Thymus (tissue), 14 donors: ENCODE measurements at places on chromosomes 2 and 18.

DNA sequence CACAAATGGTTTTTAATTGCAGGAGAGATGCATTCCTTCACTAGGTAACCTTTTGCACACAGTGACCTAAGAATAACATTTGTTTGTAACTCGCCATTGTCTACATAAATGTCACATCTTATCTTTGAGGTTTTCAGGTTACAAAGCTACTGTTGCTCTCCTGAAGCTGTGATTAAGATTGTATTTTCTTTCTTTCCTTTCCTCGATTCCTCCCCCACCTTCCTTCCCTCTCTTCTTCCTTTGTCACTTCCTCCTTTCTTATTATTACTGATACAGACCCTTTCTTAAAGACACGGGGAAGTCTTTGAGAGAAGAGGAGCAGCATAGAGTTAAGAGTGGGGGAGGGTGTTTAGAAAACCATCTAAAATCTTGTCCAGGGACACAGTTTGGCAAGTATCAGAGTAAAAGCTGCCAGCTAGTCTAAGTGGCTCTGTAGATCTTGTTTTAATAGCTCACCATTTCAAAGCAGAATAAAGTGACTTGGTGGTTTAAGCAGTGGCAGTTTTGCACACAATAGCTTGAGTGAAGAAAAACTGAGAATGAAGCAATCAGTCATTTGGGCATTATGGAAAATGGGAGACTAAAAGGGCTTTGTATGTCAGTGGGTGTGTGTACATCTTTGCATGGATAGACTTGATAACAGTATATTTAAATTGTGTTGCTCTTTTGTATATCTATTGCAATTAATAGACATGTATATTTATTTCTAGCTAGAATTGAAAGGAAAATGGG is 10.9 kb downstream of the CERS6 start:
- H3K27me3 ChIP-seq: no peaks in the 10 kb centered on the region
- H3K27ac ChIP-seq: no peak overlapping the region
- DNase-seq: no peak
- no peaks in the 10 kb centered on the region for H3K36me3 ChIP-seq

DNA sequence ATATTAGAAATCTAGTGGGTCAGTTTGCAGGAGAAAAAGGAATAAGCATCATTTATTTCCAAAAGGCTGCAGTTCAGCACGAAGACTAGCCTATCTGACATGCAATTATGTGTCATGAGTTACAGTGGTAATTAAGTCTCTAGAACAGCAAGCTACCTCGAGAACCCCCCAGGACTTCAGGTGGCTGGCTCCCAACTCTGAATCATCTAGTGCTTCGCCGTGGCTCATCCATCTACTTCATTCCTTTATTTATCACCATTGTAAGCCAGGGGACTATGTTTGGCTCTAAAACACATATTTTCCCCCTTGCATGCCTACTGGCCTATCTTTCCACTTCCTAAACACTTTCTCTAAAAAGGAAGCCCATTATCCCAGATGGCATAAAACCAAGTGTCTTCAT is 121.6 kb downstream of the TXNL1 start:
- H3K27ac ChIP-seq: no peak overlapping the region
- no peak overlapping the region for H3K4me3 ChIP-seq
- no peaks in the 10 kb centered on the region for H3K36me3 ChIP-seq
- no peaks in the 10 kb centered on the region for H3K27me3 ChIP-seq
- no peak for DNase-seq

DNA sequence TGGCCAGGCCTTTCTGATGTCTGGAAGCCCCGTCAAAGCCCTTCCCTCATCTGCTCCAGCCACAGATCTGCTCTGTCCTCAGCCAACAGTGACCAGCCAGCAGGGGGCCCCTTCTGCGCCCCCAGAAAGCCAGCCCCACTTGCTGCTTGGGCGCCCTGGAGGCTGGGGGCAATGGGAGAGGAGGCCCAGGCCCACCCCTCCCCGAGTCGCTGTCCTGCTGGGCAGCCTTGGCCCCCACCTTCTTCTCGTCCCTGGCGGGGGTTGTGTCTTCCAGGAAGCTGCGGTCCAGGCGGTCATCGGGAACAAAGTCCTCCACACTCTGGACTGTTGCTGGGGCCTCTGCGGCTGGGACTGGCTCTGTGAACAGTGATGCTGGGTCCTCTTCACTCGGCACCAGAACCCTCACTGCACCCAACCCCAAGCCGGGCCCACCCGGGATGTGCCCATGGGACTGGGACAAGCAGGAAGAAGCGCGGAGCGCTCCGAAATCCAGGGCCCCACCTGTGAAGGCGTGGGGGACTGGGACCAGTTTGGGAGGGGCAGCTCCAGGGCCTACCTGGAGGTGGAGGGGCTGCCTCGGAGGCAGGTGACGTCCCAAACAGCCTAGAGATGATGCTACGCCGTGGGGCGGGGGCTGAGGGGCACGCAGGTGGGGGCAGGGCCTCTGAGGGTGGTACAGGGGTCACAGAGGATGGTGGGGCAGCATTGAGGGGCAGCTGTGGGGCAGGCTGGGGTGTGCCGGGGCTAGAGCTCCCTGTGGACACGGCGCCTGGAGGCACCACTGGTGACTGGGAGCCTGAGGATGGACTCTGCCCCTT is 257.6 kb downstream of the ANKRD30B start:
- DNase-seq: no peak
- H3K27ac ChIP-seq: no peak overlapping the region
- no peaks in the 10 kb centered on the region for H3K27me3 ChIP-seq
- H3K4me3 ChIP-seq: no peak overlapping the region
- no peaks in the 10 kb centered on the region for H3K4me1 ChIP-seq

DNA sequence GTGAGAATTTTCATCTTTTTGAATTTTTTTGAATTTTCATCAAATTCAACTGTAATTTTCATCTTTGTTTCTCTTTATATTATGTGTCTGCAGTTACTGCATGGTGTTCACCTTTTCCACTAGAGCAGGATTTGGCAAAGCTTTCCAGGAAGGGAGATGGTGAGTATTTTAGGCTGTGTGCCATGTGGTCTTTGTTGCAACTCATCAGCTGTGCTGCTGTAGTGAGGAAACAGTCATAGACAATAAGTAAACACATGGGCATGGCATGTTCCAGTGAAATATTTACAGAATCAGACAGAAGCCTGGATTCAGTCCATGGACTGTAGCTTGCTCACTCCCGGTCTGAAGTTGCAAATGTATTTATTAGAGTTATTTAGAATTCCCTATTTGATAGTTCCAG is 120.4 kb downstream of the DCDC2C start:
- H3K4me1 ChIP-seq: no peaks in the 10 kb centered on the region
- H3K4me3 ChIP-seq: no peak overlapping the region
- no peaks in the 10 kb centered on the region for H3K27me3 ChIP-seq
- DNase-seq: no peak

- peak; percentile 33 for DNase-seq
- H3K36me3 ChIP-seq: no peaks in the 10 kb centered on the region
- peak overlapping the region; percentile 42 for H3K4me3 ChIP-seq
- peak overlapping the region; percentile 24 for H3K27ac ChIP-seq
- peaks cover 15% of the 10 kb centered on the region for H3K27me3 ChIP-seq
- H3K4me1 ChIP-seq: peaks cover 47% of the 10 kb centered on the region
Measured at GRCh38 chr2:236568068-236568921, 1.3 kb upstream of the ACKR3 start.
